ENCODE measurements at places on chromosomes 3 and 15. TPM values are rescaled to one million over a fixed set of nuclear protein-coding genes. Genes with fewer than 3 reads are reported as not detected.

CHRFAM7A gene
- total RNA-seq: not detected

TM4SF18 gene
- total RNA-seq: not detected

IGSF10 gene
- total RNA-seq: 0.14 TPM

SLC2A2 gene
- not detected for total RNA-seq

ST8SIA2 gene
- total RNA-seq: not detected

ALAS1 gene
- total RNA-seq: 69.8 TPM

MRPS25 gene
- total RNA-seq: 8.5 TPM

TRAIP gene
- total RNA-seq: 8.2 TPM

UNC13C gene
- not detected for total RNA-seq

CAPN3 gene
- total RNA-seq: 2.0 TPM

INSYN1 gene
- 0.43 TPM for total RNA-seq

ADGRG7 gene
- total RNA-seq: not detected

TMEM202 gene
- total RNA-seq: not detected

NRROS gene
- total RNA-seq: 2.0 TPM

DAPK2 gene
- total RNA-seq: 1.1 TPM

SORD gene
- 8.3 TPM for total RNA-seq

PTPRG gene
- total RNA-seq: 45.1 TPM

SCG3 gene
- total RNA-seq: not detected

ZNF662 gene
- 1.3 TPM for total RNA-seq

AP3S2 gene
- total RNA-seq: 83.8 TPM

CLEC3B gene
- total RNA-seq: not detected

DCBLD2 gene
- total RNA-seq: 703 TPM

PLSCR2 gene
- total RNA-seq: not detected

ZDHHC3 gene
- total RNA-seq: 72.4 TPM

BCHE gene
- 0.57 TPM for total RNA-seq

ISLR2 gene
- 0.72 TPM for total RNA-seq

FGD5 gene
- total RNA-seq: 0.22 TPM

ATP8B4 gene
- total RNA-seq: 2.7 TPM

MAGEL2 gene
- total RNA-seq: under 0.01 TPM

CYP19A1 gene
- total RNA-seq: 0.14 TPM

ARL14 gene
- total RNA-seq: 0.14 TPM

DPPA2 gene
- total RNA-seq: not detected

EOMES gene
- total RNA-seq: not detected

GOLGA8H gene
- 0.22 TPM for total RNA-seq

C2CD4A gene
- total RNA-seq: not detected

CCDC80 gene
- total RNA-seq: 39.5 TPM

KY gene
- 0.43 TPM for total RNA-seq

PLSCR5 gene
- not detected for total RNA-seq

ALG1L2 gene
- total RNA-seq: not detected
